ENCODE measurements at places on chromosomes 11 and 22.

DNA sequence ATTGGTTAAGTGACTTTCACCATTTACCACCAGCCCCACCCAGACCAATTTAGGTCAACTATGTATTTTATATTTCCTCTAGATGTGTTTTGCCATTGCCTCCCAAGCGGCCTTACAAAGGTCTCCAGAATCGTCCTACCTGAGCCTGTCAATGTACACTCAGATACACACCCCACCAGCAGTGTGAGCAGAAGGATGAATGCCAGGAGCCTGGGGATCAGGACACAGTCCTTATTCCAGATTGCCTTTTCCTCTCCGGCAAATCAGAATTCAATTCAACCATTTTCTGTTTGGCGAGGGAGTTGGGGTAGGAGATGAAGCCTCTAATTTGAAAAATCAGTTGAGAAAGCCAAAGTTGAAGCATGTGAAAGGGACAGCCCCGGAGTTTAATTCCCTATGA, 35.4 kb upstream of the CRTAM start:
- DNase-seq = no peak

DNA sequence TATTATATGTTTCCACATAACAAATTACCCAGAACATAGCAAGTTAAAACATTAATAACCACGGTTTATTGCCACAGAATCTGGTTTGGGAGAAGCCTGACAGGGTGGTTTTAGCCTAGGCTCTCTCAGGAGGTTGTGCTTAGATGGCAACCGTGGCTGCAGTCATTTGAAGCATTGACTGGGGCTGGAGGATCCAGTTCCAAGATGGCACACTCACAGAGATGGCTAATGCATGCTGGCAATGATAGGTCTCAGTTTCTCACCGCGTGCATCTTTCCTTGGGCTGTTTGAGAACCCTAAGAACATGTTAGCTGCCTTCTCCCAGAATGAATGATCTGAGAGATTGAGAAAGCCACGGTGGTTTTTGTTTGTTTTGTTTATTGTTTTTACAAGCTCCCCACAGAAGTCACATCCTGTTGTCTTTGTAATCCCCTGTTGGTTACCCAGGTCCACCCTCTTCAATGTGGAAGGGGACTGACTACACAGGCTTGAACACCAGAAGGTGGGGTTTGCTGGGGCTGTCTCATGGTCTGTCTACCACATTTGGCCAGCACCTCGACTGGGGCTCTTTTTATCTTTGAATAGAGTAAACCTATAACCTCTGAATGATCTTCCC, 36.6 kb upstream of the GRAMD1B start:
- no peak for DNase-seq

DNA sequence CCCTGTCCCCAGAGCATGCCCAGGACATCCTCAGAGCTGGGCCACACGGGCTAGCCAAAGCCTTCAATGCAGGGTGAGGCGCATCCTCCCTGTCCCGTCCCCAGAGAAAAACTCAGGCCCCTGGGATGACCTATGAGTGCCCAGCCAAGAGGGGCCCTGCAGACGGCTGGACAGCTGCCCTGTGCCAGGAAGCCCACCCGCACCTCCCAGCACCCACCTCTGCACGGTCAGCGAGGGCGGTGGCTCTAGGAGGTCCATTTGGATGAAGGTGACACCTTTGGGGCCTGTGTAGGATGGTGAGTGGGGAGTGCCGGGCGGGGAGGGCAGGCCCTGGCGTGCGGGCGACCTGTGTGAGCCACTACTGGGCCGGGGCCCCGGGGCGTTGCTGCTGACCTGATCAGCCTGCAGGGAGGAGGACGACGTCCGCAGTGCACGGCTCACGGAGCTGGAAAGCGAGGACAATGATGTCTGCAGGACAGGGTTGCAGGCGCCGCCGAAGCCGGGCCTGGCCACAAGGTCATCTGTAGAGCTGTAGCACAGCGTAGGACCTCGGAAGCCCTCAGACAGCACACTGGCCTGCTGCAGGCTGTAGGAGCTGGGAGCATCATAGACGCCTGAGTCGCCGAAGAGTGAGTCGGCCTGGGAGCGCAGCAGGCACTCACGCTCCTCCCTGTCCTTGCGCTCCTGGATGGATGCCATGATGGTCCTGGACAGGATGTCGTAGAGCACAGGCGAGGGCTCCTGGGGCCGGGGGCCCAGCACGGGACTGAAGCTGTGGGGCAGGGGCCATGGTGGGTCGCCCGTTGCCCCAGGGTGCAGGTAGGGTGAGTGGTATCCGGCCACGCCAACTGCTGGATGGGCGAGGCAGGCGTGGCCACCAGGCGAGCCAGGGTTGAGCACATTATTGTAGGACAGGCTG, 180.5 kb downstream of the IGLL1 start:
- no peak for DNase-seq

DNA sequence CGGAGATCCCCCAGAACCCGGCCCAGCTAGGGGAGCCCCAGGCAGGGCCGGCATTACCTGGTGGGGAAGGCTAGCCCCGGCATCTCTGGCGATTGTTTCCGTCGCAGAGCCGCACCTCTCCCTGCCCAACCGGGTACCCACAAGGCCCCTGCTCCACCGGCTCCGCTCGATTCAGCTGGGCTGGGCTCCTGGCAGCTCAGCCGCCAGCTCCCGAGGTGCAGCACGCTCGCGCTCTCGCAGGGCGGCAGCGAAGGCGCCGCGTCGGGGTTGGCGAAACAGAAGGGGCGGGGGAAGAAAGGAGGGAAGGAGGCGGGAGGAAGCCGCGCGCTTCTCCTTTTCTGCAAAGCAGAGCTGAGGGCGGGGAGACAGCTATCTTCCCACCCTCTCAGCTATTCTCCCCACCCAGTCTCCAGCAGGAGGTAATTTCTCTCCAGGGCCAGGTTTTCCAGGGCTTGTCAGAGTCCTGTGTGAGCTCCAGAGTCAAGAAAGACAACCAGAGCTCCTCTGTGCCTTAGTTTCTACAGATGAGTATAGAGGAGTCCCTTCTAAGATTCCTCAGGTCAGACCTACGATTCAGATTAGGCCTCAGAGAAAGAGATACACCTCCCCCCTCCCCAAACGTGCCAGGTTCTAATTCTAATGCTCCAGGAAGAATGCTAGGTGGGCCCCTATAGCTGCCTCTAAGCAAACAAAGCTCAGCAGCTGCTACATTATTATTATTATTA, 62.0 kb downstream of the PAK1 start:
- DNase-seq = no peak

- no peak for DNase-seq
These were observed 76.4 kb upstream of the PPARA start for GRCh38 chr22:46073683-46074504.

- DNase-seq = no peak
These were observed 4.0 kb downstream of the MYO18B start for GRCh38 chr22:25746012-25746373.

DNA sequence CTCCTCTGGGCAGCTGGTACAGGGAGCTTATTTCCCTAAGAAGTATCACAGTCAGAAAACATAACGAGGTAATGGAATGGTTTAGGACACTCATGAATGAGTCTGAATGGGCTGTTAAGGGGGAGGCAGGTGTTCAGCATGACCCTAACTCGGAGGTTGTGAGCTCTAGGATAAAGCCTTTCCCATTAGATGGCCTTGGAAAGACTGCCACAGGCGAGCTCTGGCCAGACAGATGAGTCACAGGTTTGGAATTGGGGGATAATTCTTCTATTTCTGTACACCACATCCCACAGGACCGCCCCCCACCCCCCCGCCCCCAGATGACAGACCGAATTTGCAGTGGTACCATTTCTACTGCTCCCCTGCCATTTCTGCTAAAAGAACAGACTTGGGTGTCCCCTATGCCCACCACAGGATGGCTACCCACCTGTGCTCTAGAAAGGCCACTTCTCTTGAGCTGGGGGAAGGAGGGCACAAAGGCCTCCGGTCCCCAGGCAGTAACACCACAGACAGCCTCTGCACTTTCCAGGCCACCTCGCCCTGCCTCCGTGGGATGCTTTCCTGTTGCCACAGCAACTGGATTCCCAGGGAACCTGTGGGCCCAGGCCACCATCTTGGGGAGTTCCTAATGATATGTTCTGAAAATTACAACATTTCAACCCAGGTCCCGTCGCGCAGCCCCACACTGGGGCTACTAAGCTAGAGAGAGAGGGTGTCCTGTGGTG, 76.7 kb downstream of the TRIM29 start:
- peak; percentile 17 for DNase-seq

DNA sequence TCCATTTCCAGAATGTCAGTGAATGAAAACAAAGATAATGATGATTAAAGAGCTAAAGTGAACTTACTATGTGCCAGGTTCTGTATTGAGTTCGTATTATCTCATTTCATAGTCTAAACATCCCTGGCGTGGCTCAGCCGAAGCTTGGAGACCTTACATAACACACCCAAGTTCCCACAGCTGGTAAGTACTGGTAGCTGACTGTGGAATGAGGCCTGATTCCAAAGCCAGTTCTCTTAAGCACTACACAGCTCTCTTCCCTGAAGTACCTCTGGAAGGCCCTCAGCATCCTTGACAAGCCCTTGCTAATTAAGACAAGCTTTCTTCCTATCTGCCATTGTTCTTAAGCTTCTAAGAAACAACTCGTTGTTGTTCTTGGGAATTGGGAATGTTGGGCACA, 28.6 kb upstream of the NCAM1 start:
- no peak for DNase-seq

DNA sequence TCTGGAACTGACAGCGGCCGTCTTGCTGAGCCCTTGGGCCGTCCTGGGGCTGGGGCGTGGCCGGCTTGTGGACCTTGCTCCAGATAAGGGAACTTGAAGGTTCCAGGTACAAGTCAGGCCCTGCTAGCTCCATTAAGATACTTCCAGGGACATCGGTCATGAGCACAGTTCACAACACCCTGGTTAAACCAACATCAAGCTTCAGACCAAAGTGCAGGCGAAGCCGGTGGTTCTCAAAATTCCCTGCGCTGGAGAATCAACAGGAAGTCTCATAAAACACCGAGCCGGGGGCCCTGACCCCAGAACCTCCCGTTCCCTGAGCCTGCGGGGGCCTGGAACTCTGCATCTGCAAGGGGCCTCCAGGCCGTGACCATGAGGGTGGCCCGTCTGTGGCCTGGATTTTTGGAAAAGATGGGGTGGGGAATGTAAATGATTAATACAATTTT, 1043.8 kb downstream of the BRD1 start:
- no peak for DNase-seq

DNA sequence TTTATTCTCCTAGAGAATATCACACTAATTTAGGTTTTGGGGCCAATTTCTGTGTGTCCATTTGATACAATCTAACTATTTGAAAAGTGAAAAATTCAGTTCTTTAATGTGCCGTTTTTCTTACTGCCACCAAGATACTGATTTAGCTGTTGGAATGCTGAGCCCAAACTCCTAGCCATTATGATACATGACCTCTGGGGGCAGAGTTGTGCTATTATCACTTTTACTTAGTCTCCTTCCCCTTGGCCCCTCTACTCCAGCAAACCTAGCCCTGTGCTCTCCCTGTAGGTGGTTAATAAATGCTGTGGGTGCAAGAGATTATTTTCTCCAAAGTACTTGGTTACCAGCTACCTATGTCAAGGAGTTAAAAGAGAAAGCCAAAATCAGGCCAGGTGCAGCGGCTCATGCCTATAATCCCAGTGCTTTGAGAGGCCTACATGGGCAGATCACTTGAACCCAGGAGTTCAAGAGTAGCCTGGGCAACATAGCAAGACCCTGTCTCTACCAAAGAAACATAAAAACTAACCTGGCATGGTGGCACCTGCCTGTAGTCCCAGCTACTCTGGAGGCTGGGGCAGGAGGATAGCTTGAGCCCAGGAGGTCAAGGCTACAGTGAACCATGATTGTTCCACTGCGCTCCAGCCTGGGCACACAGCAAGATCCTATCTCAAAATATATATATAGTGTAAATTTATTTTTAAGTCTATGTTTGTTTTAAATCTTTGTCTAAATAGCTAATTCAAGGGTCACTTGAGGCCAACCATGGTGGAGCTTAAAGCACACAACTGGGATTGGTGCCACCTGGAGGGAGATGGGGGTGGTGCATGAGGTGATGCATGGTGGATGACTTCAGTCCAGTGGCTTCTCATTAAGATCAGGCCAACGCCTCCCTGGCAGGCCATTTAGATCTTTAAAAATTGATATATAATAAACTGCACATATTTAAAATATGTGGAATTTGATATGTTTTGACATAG, 193.2 kb upstream of the PLET1 start:
- DNase-seq = no peak

DNA sequence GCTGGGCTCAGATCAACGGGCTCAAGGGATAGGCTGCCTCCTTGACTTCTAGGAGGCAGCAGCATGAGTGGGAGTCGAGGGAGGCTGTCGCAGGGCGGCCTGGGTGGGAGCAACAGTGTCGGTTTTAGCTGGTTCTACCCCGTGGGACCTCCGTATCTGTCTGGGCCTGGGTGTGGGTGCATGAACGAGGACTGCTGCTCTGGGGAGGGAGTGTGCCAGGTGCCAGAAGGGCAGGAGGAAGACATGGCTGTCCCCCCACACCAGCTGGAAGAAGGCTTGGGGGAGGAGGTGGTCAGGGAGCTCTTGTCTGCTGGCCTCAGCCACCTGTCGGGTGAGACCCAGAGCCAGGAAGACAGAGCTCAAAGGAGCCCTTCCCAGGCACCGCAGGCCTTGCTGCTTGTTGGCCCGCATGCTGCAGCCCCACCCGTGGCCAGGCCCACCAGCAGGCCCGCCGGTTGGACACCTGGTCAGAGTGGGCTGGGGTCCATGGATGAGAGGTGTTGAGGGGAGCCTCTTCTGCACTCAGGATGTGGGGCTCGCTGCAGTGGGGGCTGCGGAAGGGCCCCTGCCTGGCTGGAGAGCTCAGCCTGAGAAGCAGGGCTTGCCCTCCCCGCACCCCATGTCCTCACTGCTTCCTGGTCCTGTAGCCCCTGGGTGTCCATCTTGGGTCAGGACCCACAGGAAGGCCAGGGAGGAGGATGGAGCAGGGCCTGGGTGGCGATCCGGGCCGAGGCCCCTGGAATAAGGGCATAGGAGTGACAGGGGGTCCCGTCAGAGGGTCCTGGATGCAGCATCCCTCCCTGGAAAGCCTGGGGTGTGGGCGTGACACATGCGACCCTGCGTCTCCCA, 3.4 kb downstream of the CEND1 start:
- DNase-seq = peak; percentile 36

- no peak for DNase-seq
These were observed 100.9 kb downstream of the CTTN start for GRCh38 chr11:70498976-70499801.

- no peak for DNase-seq
These were observed 45.6 kb downstream of the OR4D9 start for GRCh38 chr11:59556917-59557348.

DNA sequence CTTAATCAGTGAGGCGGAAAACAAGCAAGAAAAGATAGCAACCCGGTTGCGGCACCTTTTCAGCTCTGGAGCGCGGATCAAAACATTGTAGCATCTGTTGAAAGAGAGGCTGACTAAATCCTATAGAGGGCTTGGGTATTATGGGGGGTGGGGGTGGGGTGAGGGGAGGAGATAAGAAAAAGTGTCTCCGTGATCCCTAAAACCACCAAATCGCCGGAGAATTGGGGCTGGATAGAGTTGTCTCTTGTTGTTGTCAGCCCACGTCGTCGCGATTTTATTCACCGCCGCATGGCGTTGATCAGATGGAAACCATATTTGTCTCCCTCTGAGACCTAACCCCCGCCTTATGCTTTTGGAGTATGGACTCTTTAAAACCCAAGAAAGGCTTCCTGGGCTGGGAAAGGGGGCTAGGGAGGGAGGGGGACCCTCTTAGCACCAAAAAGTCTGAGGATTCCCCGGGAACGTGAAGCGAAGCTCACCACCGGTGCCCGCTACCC, 13.0 kb downstream of the PAX6 start:
- no peak for DNase-seq
